Fibroblast of skin of scalp (primary cell): ENCODE measurements at places on chromosomes 1 and 21.

GRCh38 chr1:80359666-80360065, 1353.1 kb upstream of the ADGRL4 start:
- no peak for DNase-seq

DNA sequence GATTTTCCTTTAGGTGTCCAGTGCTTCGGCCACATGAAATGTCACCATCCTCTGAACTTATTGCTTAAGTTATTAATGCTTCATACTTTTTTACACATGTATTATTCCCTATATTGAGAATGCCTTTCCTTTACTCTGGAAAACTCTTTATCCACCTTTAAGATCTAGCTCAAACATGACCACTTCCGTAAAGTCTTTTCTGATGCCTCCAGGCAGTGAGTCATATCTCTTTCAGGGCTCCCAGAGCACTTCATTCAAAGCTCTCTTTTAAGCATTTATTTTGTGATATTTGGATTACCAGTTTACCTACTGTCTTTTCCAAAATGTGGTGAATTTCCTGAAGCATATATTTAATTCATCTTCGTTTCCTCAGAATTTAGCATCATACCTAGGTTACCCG, 178.9 kb downstream of the HS2ST1 start:
- no peak for DNase-seq

DNA sequence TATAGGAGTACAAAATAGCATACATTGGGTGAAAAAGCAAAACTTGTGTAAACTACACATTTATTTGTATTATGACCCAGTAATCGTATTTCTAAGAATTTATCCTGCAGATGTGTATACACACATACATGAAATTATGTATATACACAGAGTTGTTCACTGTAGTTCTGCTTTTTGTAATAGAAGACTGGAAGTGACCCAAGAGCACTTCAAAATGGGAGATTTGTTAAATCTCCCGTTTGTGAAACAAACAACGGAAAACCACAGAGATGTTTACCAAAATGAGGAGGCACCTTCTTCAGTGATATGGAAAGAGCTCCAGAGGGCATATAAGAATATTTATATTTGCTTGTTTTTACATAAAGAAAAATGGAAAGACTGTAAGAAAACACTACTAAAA, 18.0 kb upstream of the MNDA start:
- DNase-seq: no peak

DNA sequence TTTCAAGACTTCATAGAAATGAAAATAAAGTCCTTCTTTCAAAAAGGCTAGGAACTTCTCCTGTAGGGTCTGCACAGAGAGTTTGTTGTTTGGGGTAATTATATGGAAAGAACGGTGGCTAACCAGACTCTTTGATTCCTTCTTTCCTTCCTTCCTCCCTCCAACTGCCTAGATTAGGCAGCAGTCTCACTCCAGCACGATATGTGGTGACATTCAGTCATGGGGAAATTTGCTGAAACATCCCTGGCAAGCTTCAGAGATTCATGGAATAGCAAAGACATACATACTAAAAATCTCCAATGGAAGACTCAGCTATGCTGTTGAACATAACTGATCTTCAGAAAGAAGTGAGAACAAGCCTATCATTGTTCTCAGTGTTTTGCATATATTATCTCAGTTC, 4.3 kb downstream of the NTMT2 start:
- peak; percentile 57 for DNase-seq

- no peak for DNase-seq
These were observed 39.5 kb downstream of the PDC start for GRCh38 chr1:186421446-186421845.

DNA sequence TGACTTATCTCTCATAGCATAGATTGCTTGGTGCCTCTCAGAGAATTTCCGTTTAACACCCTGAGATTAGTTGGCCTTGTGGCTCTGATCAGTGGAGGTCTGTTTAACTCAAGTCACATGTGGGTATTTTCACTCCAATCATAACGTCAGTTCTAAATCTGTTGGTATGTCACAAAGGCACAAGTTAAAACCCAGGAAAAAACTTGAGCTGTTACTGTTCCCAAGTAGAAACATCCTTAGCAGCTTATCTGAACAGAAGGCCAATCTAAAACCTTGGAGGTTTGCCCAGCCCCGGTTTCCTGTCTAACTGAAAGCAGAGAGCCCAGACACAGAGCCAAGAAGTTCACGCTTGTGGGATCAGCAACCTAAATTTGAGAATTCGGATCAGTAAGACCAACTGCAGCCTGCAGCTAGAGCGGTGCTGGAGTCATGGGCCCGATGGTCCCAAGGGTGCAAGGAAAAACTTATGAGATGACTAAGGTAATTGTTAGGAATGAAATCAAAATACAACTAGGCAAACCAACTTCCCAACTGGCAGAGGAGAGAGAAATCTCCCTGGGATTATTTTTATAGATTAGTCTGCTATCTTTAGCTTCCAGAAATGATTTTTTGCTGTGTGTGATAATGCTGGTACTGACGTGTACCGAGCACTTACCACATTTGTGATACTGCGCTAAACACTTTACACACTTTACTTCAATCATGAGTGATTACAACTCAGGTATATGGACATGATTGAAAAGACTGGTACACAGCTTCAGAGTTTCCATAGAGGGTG, 90.2 kb upstream of the C1orf21 start:
- DNase-seq: peak; percentile 98

- DNase-seq: no peak
These were observed 179.9 kb downstream of the COL24A1 start for GRCh38 chr1:85976516-85977205.

- no peak for DNase-seq
These were observed 96.0 kb downstream of the NOS1AP start for GRCh38 chr1:162165528-162165927.

- DNase-seq: peak; percentile 88
These were observed at the start of gene SOX13 for GRCh38 chr1:204072931-204073836. Gene SOX13, plus strand, starts transcription at chr1:204073115. Its CDS starts 39,801 bp downstream, at chr1:204112916.

GRCh38 chr1:178579562-178579961, 66.7 kb downstream of the TEX35 start:
- no peak for DNase-seq

DNA sequence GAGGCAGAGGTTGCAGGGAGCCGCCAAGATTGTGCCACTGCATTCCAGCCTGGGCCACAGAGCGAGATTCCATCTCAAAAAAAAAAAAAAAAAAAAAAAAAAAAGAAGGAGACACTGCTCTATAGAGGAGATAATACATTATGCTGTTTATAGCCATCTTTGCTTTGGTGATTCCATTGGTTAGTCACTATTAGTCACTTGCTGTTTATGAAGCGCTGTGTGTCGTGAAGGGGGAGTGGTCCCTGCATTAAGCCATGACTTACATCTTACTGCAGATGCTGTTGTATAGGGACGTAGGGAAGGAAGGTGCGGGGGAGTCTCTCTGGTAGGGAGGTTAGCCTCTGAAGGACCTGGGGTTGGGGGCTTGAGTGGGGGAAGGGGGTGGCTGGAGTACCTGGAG, 48.3 kb downstream of the HUNK start:
- peak; percentile 59 for DNase-seq

GRCh38 chr1:170521818-170522217, 10.1 kb upstream of the GORAB start:
- peak; percentile 58 for DNase-seq

- DNase-seq: no peak
These were observed 34.4 kb upstream of the ID3 start for GRCh38 chr1:23593556-23594148.

DNA sequence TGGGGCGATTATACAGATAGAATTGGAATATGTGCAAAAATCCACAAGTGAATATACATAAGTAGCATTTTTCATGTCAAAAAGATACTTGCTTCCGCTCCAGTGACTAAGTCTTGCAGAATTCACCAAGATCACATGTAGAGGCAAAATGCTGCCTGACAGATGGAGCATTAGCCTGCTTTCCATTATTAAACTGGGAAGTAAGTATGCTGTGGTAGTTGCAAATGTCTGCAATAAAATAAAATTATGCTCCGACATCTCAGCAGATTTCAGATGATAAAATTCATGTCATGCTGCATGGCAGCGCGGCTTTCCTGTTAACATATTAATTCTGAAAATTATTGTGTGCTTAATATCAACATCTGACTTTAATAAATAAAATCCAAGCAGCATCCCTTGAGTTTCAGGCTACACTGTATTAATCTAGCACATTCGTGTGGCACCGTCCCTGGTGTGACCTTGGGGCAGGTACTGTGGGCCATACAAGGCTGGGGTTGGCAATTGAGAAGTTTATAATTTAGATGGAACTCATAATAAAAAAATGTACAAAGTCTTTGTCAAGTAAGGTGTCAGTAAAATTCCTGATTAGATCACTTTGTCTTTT, 366.4 kb upstream of the ZP4 start:
- DNase-seq: peak; percentile 27

- no peak for DNase-seq
These were observed 626 bp downstream of the CXADR start for GRCh38 chr21:17513214-17514123.

DNA sequence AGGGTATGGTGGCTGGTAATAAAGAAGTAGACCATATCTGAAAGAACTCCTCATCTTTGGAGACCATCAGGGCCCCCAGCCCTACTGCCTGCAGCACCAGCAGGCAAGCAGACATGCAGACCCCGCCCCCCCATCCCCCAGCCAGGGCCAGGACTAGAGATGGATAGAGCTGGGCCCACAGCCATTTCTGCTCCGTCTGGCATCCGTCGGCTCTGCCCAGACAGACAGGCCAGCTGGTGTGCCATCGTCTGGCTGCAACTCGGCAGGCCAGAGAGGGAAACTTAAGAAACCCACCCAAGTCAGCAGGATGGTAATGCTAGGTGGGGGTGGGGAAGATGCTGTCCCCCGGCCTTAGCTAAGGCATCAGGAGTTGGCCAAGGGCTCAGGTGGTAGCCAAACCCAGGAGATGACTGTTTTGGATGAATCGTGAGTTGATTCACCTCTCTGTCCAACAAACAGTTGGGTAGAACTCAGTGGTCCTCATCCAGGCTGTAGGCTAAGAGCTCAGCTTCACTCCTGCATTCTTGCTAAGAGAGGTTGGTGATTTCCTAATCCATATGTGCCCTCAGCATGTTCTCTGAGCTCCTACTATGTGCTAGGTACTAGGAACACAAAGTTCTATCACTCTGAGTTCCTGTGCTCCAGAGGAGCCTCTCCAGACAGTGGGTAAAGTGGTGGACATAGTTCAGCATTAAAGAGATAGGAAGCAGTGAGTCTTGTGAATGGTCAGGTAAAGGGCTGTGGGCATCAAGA, 23.2 kb upstream of the TMEM222 start:
- no peak for DNase-seq

GRCh38 chr1:41340655-41341364, 20.4 kb upstream of the FOXO6 start:
- no peak for DNase-seq

DNA sequence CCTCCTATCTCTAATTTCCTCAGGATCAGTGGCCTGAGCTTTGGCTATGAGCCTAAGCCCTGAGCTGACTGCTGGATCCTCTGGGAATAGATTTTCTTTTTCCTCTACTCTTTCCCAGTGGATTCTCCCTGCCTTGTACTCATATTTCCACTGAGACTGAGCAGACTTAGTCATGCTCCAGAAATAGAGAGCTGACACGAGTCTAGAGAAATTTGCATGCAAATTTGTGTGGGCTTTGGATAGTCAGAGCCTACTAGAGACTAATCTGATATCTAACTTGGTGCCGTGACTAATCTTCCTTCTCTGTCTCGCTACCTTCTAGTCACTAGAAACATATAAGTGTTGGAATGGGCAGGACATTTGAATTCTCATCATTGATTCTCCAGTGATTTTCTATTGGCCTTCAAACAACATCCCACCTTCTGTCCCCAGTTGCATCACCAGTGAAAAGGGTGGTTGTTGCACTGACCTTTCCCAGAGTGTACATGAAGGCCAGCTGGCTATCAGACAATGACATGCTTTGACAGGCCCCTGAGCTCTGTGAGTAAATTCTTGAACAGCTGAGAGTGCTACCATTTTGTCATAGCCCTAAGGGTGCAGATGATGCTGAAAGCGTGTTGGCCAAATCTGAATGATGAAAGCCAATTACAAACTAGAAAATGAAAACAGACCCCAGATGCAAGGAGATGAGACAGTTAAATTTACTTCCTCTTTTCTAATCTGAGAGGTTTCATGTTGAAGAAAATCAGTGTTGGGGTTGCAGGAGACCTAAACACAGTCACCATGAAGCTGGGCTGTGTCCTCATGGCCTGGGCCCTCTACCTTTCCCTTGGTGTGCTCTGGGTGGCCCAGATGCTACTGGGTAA, at the start of gene FCRLA:
FCRLA (plus strand) TSS at position 748 of the 866 bp plus-strand sequence; CDS start at position 784, 36 bp downstream.
- DNase-seq: peak; percentile 98

DNA sequence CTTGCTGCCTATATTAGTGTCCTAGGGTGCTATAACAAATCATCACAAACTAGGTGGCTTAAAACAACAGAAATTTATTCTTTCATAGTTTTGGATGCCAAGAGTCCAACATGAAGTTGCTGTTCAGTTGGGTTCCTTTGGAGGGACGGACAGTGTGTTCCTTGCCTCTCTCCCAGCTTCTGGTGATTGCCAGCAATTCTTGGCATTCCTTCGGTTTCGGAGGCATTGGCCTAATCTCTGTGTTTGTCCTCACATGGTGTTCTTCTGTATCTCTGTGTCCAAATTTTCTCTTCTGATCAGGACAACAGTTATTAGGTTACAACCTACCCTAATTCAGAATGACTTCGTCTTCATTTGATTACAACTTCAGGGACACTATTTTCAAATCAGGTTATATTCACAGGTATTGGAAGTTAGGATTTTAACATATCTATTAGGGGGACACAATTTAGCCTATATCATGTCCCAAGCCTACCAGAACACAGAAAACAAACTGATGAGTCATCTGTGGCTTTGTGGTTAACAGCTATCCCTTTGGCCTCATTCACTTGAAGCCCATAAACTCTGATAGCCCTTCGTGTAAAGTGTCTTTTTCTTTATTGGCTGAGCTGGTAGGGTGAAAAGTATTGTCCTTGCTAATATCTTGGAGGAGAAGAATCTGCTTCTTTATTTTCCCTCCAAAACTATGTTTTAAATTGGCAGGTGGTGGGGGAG, 83.2 kb upstream of the PAPPA2 start:
- DNase-seq: peak; percentile 5

- no peak for DNase-seq
These were observed 64.4 kb downstream of the HSPA13 start for GRCh38 chr21:14318578-14318977.

- no peak for DNase-seq
These were observed 148.5 kb downstream of the LMX1A start for GRCh38 chr1:165207853-165208515.

- DNase-seq: no peak
These were observed 12.2 kb upstream of the FASLG start for GRCh38 chr1:172646653-172647052.

GRCh38 chr1:157113106-157113505, 13.5 kb upstream of the ETV3L start:
- no peak for DNase-seq

- DNase-seq: peak; percentile 19
These were observed 19.1 kb upstream of the SLC5A9 start for GRCh38 chr1:48203287-48203900.

DNA sequence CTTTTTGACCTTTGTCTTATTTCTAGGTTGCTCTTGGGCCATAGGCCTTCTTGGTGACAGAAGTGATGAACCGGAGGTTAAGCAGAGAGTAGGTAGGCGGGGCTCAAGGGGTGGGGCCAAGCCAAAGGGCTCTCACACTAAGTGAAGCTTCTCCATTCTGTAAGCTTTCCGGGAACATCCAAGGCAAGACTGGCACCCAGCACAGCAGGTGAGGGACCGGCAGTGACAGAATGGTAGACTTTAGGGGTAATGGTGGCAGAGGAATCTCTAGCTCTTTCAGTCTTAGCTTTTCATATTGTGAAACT, at the start of gene TNFAIP8L2:
TNFAIP8L2 (plus strand) TSS at position 135 of the 305 bp plus-strand sequence. CDS start 2,049 bp downstream, outside the sequence.
- no peak for DNase-seq

- DNase-seq: peak; percentile 48
These were observed 38.2 kb downstream of the MAPKAPK2 start for GRCh38 chr1:206722751-206723461.
